Central memory CD8-positive, alpha-beta T cell (primary cell): ENCODE measurements at places on chromosomes 11 and 22.
A peak's percentile ranks its signal among the peaks of the same experiment; 100 is the strongest.

GRCh38 chr11:66688561-66689534, 11.2 kb upstream of the RBM4B start:
- no peak for DNase-seq

- DNase-seq = no peak
Measured at GRCh38 chr22:32853662-32854061, 52.2 kb downstream of the TIMP3 start.

DNA sequence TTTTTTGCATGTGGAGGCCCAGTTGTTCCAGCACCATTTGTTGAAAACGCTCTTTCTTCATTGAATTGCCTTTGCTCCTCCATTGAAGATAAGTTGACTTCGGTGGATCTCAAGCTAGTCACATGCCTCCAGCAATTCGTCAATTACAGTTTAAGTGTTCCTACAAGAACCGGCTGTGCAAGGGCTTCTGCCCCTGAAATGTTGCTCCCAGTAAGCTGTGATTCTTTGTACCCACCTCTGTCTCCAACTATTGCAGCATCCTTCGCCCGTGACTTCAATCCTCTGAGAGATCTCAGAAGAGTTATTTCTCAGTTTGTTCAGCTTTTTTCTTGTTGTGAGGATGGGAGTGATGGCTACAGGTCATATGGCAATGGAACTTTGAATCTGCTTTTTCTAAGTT, 194.2 kb upstream of the B3GAT1 start:
- no peak for DNase-seq

DNA sequence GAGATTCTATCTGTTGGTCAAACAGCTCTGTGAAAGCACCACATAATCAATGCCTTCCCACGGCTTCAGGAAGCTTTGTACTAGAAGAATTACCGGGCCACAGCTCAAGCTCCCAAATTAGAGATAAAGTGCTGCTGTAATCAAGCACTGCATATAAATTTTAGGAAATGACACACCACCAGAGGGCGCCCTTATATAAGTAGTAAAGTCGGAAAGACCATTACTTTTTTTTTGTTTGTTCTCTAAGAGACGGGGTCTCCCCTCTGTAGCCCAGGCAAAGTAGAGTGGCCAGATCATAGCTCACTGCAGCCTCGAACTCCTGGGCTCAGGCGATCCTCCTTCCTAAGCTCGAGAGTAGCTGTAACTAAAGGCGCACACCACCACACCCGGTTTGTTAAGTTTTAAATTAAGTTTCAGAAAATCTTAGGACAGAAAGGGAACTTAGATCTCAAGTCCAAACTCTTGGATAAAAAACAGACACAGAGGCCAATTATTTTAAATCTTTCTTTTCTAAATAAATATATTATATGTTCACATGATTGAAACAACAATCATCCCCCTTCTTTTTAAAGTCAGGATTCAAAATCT, 32.6 kb downstream of the PRCP start:
- peak; percentile 53 for DNase-seq

GRCh38 chr11:60992842-60993409, 21.4 kb downstream of the CD6 start:
- DNase-seq = no peak

DNA sequence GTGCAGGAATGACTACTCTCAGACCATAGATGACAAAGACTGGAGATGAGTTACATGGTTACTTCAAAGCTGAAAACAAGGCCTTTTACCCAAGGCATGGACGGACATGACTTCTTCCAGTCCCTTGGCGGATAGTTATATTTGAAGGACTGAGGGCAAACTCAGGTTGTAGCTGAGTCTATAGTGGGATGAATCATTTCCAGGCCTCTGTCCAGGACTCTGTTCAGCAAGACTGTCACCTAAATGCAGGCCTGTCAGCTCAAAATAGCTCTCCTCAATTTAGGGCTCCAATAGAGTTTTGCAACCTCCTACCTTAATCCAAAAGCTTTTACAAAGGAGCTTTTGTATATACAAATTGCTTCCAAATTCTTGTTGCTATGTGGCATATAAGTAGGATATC, 24.3 kb upstream of the OR52J3 start:
- no peak for DNase-seq

DNA sequence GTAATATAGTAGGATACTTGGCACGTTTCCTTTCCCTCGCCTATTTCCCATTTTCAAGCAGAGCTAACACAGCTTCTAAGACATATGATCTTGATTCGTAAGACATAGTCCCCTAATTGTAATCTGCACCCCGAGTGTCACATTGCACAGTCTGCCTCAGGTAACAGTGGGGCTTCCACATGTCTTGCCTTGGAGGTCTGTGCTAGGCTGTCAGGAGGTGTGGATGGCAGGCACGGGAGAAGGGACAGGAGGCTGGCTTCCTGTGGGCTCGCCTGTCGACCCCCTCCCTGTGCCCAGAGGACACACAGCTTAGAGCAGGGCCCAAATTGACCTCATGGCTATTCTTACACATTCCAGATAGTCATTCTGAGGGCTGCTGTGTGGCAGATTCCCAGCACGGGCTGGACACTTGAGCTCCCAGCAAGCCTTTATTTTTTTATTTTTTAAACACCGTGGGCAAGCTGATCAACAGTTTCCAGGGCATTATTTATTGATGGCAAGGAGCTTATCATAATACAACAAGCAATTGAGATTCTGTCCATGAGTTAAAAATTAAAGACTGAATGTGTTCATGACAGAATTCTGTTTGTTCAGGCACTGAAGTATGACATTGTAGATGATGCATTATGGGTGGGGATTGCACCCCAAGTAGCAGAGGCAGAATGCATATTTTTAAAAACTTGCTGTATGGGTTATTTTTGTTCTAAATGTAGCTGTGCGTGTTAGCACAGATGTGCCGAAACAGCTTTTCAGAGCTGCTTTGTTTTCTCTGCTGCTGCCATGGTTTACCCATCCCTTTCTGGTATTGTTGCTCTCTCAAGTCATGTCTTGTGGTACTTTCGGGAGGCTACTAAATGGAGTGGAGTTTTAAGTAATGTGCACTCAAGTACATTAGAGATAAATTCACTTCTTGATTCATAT, 113.0 kb downstream of the ATXN10 start:
- no peak for DNase-seq

- DNase-seq = no peak
Measured at GRCh38 chr11:108825381-108825780, 160.5 kb downstream of the DDX10 start.
